Ureter (tissue), 1 donor: ENCODE measurements at places on chromosomes 7 and 10.

GRCh38 chr7:28958980-28959347 is 834 bp upstream of the TRIL start:
- DNase-seq: no peak

GRCh38 chr7:157637216-157637949 is 300.6 kb downstream of the DNAJB6 start:
- DNase-seq: no peak

GRCh38 chr10:116636976-116637375 is 16.2 kb downstream of the PNLIPRP2 start:
- DNase-seq: no peak

DNA sequence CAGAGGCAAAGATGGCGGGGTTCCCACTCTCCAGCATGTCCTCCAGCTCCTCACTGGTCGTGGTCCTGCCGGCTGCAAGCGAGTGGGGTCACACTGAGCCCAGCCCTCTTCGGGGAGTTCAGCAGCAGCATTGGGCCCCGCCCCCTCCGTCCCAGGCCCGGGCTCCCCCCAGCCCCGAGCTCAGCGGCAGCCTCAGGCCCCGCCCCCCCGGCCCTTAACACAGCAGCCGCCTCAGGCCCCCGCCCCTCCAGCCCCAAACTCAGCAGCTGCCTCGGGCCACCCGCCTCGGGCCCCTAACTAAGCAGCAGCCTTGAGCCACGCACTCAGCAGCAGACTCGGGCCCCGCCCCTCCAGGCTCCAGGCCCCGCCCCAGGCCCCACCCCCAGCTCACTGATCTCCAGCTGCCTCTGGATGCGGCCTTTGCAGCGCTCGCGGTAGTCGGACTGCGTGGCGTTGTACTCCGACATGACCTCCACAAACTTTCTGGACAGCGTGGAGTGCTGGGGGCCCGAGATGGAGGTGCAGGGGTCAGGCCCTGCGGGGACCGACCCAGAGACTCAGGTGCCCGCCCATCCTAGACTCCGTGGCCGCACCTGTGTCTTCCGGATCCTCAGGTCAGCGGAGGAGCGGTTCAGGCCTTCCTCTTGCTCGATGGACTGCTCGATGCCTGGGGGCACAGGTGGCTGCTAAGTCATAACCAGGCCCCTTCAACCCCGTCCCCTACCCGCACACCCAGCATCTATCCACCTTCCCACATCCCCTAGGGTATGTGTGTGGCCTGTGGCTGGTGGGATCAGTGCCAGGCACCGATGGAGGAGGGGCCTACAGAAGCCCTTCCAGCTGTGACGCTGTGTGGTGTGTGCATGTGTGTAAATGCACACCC is 15.5 kb downstream of the STX1A start:
- peak; percentile 63 for DNase-seq

- DNase-seq: no peak
Observed at GRCh38 chr7:128025380-128025779, 5.9 kb downstream of the LRRC4 start.

- DNase-seq: no peak
Observed at GRCh38 chr10:124381011-124381611, 37.6 kb downstream of the OAT start.

GRCh38 chr10:4501306-4501705 is 324.7 kb upstream of the AKR1E2 start:
- DNase-seq: no peak

DNA sequence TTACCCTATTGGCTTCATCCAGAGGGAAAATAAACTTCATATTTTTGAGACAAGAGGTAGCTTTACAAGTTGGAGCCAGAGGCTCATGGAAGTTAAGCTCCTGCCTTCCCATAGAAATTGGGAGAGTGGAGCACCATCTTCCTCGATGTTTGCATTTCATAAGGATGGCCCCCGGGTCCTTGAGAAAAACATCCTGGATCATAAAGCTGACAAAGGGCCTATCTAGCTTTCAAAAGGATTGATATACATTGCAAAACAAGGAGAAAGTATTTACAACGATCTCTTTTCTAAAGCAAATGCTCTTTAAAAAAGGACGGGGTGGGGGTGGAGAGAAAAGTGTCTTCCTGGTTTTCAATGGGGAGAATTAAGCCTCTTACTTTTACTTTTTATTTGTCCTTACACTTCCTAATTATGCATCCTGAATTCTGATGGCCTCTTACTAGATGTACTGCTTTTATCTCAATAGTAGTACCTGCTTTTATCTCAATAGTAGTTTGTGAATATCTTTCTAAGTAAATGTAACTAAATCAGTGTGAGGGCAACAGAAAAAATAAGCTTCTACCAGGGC is 65.6 kb downstream of the PTPRZ1 start:
- DNase-seq: no peak

DNA sequence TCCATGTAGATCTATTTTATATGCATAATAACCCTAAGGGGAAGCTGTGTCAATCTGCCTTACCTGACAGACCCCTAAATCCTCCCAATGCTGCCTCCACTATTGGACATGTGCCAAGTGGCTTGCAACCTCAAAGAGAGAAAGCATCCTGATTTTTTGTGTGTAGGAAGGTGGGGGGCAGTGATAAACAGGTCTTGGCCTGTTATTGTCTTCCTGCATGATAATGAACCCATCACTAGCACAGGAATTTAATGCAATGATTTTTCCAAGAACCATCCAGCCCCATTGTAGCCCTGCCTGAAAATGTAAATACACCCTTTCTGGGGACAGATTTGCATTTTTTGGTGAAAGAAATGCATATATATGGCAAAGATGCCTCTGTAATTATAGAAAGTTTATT is 850.2 kb downstream of the LRMDA start:
- DNase-seq: no peak

DNA sequence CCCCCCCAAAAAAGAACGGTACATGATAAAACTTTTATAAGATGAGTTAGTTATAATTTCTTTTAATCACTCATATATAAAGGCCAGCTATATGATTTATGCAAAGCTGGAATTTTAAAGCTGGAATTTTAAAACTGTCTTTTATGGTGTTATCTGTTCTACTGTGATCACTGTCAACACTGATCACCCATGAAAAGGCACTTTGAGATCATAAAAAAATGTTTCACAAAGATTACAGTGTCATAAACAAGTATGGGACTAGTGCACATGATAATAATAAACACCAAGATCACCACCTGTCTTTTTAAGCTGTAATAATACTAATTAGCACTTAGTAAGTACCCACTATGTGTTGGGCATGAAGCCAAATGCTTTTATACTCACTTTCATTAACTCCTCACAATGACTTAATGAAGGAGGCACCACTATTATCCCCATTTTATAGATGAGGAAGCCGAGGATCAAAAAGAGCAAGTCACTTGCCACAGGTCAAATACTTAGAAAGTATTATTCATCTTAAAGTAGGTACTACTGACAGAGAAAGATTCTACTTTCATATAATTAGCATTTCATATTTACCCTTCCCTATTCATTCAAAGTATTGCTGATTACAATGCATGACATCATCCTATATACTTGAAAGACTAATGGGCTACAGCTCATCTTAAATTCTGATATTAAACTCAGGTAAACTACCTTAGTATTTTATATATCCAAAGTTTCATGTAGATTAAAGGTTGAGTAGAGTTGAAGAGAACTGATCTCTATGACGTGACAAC is 8.3 kb upstream of the RHOBTB1 start:
- DNase-seq: no peak

- no peak for DNase-seq
Observed at GRCh38 chr10:105073999-105074398, 432.9 kb downstream of the SORCS3 start.

- no peak for DNase-seq
Observed at GRCh38 chr7:861222-861621, 15.1 kb upstream of the GET4 start.

- DNase-seq: no peak
Observed at GRCh38 chr7:92794391-92794790, 42.0 kb downstream of the CDK6 start.

DNA sequence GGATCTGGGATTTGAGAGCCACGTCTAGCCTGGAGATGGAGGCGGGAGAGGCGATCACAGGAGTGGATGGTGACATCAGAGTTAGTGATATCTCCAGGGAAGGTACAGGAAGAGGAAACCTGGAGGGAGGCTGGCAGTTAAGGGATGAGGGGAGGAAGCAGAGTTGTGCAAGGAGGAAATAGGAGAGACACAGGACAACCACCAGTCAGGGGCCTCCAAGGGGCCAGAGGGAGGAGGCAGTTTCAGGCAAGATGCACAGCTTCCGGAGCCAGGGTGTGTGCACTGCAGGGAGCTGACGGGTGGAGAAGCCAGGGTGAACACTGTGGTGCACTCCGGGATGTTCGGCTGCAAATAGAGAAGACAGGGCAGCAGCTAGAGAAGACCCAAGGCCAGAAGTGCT is 141.2 kb downstream of the GLI3 start:
- no peak for DNase-seq

- no peak for DNase-seq
Observed at GRCh38 chr10:127117125-127117524, 79.3 kb downstream of the INSYN2A start.

DNA sequence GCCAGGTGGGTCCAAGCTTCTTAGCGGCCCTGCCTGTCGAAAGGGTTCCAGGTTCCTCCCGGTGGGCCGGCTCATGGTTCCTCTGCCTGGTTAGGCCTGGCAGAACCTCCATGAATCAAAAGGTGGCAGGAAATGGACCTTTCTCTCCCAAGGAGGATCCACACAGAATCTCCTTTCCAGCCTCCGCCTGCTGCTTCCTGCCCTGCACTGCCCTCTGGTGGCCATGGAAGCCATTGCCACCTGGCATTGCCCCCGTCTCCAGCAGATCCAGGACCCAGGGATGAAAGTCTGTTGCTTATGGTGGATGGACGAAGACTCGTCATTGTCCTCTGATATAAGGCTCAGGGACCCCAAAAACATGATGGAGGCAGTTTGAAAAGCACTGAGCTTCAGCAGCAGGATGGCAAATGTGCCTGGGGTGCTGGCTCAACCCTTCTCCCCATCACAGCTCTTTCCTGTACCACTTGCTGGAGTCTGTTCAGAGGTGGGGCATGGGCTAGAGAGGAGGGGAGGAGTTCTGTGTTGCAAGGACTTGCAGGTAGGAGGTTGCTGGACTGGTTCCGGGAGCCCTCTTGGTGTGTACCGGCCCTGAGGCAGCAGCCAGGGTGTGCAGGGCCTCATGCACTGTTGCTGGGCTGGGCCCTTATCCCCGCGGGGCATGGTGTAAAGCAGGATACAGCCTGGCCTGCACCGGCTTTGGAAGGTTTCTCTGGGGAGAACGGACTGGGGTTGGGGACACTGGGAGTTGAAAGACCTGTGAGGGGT is 11.3 kb upstream of the INMT start:
- peak; percentile 88 for DNase-seq

- DNase-seq: no peak
Observed at GRCh38 chr10:88617772-88618300, 31.3 kb downstream of the LIPJ start.

DNA sequence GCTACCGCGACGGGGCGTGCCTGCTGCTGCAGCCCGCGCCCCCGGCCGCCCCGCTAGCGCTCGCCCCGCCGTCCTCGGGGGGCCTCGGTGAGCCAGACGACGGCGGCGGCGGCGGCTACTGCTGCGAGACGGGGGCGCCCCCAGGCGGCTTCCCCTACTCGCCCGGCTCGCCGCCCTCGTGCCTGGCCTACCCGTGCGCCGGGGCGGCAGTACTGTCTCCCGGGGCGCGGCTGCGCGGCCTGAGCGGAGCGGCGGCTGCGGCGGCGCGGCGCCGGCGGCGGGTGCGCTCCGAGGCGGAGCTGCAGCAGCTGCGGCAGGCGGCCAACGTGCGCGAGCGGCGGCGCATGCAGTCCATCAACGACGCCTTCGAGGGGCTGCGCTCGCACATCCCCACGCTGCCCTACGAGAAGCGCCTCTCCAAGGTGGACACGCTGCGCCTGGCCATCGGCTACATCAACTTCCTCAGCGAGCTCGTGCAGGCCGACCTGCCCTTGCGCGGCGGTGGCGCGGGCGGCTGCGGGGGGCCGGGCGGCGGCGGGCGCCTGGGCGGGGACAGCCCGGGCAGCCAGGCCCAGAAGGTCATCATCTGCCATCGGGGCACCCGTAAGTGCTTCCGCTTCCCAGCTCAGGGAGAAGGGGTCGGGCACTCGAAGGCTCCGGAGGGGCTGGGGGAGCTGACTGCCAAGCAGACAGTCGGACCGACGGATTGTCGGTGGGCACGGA is 761 bp downstream of the PTF1A start:
- no peak for DNase-seq

DNA sequence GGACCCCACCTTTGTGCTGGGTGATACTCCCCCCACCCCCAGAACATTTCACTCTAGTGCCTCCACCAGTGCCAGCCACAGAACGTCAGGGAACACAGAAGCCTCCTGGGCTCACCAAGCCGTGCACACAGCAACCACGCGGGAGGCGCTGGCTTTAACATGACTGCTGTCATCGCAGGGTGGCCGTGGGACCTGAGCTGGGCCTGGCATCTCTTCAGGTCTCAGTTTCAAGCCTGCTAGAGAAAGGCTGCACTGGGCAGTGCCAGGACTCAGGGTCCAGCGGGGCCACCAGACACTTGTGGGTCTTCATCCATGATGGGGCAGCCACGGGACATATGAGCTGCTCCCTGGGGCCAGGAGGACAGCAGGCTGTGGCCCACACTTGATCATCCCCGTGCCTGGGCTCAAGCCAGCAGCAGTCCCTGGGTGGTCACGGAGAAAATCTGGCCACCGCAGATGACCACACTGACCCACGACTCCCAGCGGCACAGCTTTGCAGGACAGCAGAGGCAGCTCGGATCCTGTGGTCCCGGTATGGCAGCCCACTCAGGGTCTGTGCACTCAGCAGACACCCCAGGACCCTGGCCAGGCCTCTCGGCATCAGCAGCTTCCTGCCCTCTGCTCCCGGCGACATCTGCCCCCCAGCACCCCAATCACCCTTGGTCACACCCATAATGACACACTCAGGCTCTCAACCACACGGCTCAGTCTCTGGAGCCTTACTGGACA is 44.2 kb downstream of the CAMK2B start:
- DNase-seq: peak; percentile 36
